ENCODE measurements at places on chromosomes 5 and 9.

DNA sequence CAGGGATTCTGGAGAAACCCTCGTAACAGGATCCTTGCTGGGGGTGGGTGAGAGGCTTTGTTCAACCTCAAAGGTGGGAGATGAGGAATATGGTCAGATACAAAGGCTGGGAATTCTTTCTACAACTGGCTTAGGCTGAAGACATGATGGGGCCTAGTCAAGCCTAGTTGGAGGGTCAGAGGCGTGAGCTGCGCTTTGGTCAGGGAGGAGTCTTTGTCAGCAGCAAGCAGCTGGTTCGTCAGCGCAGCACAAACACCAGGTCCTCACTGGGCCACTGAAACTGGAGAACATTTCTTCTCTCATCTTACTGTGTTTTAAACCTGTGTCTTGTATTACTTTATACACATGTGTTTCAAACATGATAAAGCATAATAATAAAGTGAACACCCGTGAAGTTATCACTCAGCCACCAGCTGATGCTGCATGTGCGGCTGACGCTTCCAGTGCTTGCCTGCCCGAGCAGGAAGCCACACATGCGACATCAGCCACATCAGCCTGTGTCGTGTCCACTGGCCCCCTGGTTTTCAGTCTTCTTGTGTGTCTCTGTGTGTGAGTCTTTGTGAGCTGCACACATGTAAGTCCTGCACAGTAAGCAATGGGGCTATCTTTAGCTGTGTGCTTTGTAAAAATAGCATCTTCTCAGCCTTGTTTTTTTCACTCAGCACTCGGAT lies 81.5 kb downstream of the WNK2 start:
- DNase-seq, result no peak

DNA sequence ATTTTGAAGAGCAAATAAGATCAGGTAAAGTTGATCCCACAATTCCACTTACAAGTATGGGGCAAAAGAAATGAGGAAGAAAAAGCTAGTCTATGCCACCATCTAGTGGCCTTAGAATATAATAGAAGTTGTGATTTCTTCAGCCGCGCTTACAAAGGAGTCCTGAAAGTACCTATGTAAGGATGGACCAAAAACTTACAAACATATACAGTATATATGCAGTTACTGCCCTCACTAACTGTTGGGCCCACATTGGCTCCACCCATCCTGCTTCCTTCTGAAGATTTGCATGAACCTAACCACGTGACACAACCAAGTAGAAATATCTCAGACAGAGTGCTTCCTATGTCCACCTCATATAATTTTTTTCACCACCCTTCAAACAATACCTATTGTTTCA lies 11.7 kb upstream of the OR13D1 start:
- DNase-seq, result no peak

GRCh38 chr9:98999152-98999525 lies 55.4 kb downstream of the COL15A1 start:
- no peak for DNase-seq

DNA sequence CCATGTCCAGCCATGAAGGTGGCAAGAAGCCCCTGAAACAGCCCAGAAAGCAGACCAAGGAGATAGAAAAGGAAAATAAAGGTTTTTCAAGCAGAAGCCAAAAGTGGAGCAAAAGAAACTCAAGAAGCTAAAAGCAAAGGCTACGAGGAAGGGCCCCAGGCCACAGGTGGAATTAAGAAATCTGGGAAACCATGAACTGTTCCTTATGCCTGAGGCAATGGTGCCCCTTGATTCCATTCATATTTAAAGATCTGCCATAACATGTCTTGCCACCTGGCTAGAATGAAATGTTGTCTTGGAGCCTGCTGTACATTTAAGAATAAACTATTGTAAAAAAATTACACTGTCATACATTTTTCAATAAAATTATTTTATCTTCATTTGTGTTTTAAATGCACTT lies 59.5 kb upstream of the TARS1 start:
- DNase-seq, result no peak

DNA sequence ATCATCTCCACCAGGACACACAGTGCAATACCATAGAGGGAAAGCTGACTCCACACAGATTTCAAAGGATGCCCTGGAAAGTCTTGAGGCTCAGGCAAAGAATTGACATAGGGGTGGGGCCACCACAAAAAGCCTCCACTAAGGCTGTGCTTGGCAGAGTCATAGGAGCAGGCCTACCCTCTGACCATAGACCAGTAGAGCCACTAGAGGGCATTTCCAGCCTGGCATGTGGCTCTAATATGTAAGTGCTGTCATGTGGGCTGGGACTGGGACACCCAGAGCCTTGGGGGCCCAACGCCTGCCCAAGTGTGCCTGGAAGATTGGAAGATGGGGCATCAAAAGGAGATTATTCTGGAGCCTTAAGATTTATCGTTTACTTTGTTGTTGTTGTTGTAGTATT lies 726.0 kb downstream of the DNAH5 start:
- peak; percentile 24 for DNase-seq

Data from WTC11 (cell line).